ENCODE measurements at places on chromosomes 13 and 19.

- DNase-seq, result no peak
Observed at GRCh38 chr19:50833117-50833801, at the start of gene KLK15. Gene KLK15 (minus strand): TSS chr19:50833574. CDS start chr19:50831492, 2,082 bp downstream.

- peak; percentile 33 for DNase-seq
Observed at GRCh38 chr19:18173572-18174288, at the start of gene IFI30. Gene IFI30 (plus strand): TSS chr19:18173813. CDS start chr19:18173842, 29 bp downstream.

DNA sequence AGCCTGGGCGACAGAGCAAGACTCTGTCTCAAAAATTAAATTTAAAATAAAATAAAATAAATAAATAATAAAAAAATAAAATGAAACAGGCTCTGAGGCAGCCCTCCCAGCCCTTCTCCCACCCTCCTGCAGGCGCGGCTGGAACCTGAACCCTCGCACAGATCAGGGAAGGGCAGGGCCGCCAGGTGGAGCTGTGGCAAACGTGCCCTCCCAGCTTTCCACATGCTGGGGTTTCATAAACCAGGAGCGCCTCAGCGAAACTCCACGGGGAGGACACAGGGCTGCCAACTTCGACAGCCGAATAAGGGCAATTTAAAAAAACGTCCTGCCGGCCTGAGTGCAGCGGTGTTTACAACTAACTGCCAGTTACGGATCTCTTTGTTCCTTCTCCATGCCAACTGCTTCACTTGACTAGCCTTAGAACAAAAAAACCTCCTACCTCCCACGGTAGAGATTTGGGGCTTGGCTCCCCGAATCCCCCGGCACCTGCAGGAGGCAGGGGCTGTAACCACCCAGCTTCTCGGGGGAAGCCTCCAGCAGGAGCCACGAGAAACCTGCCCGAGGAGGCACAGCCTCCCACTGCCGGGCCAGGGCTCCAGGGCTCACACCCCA is 15.9 kb downstream of the ZNF787 start:
- peak; percentile 37 for DNase-seq

- DNase-seq, result no peak
Observed at GRCh38 chr13:42259515-42259914, 12.4 kb upstream of the AKAP11 start.

- DNase-seq, result no peak
Observed at GRCh38 chr13:113856716-113857065, 7.2 kb downstream of the GAS6 start.

GRCh38 chr13:108575430-108575829 is 54.0 kb upstream of the MYO16 start:
- no peak for DNase-seq

DNA sequence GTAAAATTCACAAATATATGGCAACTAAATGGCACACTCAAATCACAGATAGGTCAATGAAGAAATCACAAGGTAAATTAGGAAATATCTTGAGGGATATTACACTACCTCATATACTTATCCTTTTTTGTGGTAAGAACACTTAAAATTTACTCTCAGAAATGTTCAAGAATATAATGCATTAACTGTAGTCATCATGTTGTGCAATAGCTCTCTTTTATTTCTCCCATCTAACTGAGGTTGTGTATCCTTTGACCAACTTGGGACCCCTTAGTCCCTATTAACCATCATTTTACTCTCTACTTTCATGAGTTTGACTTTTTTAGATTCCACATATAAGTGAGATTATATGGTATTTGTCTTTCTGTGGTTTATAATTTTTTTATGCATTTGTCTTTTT is 52.6 kb downstream of the WTIP start:
- DNase-seq, result no peak

- DNase-seq, result no peak
Observed at GRCh38 chr13:114056205-114057013, 76.0 kb downstream of the RASA3 start.

DNA sequence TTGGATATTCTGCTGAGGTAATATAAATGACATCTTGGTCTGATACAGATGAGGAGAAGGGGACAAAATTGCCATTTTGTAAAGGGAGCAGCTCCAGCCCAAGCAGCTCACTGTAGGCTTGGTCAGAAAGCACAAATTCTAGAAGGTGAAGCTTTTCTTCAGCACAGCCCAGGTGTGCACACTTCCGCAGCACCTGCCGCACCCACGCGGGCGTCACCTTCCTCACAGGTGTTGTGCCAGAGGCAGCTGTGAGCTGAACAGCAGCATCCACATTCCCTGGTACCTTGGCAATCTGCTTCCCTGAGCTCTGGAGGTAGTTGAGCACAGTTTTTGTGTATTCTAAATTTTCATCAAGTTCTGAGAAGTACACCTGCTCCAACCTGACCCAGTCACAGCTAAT is 79.0 kb downstream of the SACS start:
- DNase-seq, result no peak

DNA sequence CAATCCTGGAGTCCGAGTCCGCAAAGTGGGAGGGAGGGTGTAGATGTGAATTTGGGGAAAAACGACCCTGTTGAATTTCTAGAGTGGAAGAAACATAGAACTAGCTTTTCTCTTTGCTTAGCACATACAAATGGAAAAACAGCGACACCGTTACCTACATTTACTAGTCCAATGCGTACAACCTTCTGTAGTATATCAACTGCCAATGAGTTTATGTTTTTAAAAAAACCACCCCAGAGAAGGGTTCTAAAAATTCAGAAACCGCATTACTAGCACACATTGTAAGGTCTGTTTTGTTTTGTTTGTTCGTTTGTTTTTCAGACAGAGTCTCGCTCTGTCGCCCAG is 332 bp upstream of the SUPT20H start:
- DNase-seq, result no peak

- no peak for DNase-seq
Observed at GRCh38 chr13:25248071-25248470, 39.2 kb downstream of the MTMR6 start.

- DNase-seq, result no peak
Observed at GRCh38 chr19:54209058-54209810, 8.6 kb downstream of the RPS9 start.

DNA sequence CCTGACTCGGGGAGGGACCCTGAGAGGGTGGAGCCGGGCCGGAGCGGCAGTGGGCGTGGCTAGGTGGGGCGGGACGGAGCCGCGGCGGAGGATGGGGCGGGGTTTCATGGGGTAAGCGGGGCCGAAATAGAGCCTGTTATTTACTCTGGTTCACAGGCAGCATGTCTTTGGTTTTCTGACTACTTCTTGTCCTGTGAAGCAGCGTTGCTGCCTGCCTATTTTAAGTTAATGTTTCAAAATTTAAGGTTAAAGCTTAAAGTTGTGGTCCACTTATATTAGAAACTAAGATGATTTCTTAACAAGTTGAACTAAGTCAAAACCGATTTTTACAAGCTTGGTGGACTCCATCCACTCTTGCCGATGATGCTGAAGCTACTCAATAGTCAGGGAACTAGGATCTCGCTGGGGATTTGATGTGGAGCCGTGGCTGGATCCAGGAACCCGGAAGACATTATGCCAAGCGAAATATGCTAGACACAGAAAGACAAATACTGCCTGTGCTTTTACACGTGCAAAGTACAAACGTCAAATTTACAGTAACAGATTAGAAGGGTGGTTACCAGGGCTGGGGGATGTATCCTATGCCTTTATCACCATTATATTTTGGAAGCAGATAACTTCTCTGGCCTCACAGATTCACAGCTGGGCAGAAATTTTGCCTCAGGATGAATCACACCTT is 433 bp upstream of the ZNF616 start:
- no peak for DNase-seq

GRCh38 chr19:54335164-54335563 is 3.8 kb downstream of the LILRA4 start:
- no peak for DNase-seq

GRCh38 chr13:50283017-50283416 is 267.8 kb downstream of the KCNRG start:
- DNase-seq, result no peak

DNA sequence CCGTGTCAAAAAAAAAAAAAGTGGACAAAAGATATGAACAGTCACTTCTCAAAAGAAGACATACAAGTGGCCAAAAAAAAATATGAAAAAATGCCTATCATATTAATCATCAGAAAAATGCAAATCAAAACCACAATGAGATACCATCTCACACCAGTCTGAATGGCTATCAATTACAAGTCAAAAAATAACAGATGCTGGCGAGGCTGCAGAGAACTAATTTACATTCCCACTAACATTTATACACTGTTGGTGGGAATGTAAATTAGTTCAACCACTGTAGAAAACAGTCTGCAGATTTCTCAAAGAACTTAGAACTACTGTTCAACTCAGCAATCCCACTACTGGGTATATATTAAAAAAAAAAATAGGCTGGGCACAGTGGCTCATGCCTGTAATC is 26.5 kb upstream of the FOXO1 start:
- peak; percentile 38 for DNase-seq

GRCh38 chr13:41056194-41056593 is 5.1 kb upstream of the WBP4 start:
- no peak for DNase-seq

- DNase-seq, result no peak
Observed at GRCh38 chr13:32752997-32753606, 166.8 kb downstream of the PDS5B start.

GRCh38 chr13:51243832-51244231 is 21.6 kb downstream of the FAM124A start:
- DNase-seq, result no peak

DNA sequence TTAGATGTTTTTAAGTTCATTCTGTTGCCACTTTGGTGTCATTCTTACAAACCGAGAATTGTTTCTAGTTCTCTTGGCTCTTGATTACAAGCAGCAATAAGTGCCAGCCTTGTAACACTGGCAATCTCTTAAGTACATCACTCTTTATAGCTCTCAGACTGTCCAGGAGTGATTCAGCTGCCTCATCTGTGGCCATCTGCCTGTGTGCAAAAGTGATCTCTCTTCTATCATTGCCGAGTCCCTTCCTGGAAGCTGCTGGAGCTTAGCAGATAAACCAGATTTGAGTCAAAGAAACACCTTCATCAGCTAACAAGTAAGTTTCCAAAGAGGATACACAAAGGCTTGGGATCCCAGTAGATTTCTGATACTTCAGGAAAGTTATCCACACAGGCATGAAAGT is 23.2 kb downstream of the STOML3 start:
- no peak for DNase-seq

DNA sequence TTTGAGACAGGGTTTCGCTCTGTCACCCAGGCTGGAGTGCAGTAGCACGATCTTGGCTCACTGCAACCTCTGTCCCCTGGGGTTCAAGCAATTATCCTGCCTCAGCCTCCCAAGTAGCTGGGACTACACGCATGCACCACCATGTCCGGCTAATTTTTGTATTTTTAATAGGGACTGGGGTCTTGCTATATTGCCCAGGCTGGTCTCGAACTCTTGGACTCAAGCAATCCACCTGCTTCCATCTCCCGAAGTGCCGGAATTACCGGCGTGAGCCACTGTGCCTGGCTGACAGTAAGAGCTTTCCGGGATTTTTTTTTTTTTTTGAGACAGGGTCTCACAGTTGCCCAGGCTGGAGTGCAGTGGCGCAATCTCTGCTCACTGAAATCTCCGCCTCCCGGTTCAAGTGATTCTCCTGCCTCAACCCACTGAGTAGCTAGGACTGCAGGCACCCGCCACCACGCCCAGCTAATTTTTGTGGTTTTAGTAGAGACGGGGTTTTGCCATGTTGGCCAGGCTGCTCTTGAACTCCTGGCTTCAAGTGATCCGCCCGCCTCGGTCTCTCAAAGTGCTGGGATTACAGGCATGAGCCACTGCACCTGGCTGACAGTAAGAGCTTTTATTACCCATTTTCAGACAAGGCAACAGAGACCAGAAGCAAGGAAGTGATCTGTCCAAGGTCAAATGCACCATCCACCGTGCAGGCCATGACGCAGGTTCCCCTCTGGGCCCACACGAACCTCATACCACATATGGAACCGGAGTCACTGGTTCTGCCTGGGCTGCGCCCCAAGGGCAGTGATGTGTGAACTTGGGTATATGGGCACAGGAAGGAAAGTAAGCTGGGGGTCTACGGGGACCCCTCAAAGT is 21.0 kb downstream of the RFX1 start:
- no peak for DNase-seq

- no peak for DNase-seq
Observed at GRCh38 chr19:56720281-56720680, 48.7 kb upstream of the ZNF835 start.

- no peak for DNase-seq
Observed at GRCh38 chr19:2333027-2333806, 4.7 kb downstream of the SPPL2B start.

- DNase-seq, result no peak
Observed at GRCh38 chr19:343451-343931, 1.1 kb downstream of the MIER2 start.

GRCh38 chr13:92991692-92992091 is 234.9 kb upstream of the GPC6 start:
- DNase-seq, result peak; percentile 52

DNA sequence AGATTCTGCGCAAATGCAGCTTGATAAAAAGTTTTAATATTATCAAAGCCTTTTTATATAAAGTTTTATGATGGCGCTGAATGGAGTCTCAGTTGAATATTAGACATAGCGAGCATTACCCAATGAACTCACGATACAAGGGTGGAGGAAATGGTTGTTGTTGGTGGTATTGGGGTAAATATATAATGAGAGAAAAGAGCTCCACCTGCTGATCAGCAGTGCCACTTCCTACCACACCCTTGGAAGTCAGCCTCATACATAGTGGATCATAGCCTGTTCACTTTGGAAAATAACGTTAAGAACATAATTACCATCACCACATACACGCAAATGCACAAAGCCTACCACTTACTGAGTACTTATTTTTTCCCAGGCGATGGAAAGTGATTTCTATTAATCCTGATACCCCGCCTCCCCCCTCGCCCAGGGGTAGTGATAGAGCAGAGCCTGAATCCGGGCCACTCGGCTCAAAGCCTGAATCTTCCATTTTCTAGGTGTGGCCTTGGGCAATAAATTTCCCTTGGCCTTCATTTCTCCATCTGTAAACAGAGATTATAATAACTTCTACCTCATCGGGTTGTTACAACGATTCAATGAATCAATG is 358.3 kb downstream of the KLF5 start:
- no peak for DNase-seq

- no peak for DNase-seq
Observed at GRCh38 chr19:30703645-30704044, 331.5 kb downstream of the ZNF536 start.

GRCh38 chr19:7679771-7680605 is 645 bp upstream of the TRAPPC5 start:
- no peak for DNase-seq

GRCh38 chr13:50924025-50924424 is 14.4 kb downstream of the RNASEH2B start:
- DNase-seq, result no peak

DNA sequence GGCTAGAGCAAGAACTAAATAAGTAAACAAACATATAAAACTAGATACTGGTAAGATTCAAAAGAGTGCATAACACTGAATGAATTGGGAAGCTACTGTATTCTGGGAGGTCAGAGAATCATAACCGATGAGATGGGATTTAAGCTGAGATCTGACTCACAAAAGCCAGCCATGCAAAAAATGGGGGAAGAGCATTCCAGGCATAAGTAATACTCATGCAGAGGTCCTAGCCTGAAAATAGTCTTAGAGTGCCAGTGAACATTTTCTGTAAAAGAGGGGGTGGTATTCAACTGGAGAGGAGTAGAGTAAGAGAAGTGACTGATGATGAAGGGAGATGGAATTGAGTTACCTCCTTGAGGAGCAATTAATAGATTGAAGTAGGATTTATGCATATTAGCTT is 872.0 kb upstream of the GPC6 start:
- peak; percentile 12 for DNase-seq

- DNase-seq, result no peak
Observed at GRCh38 chr13:67554286-67554685, 324.1 kb upstream of the PCDH9 start.

Measured in fibroblast of skin of back (primary cell).